ENCODE measurements at places on chromosomes 5 and 9. TPM values are rescaled to one million over a fixed set of nuclear protein-coding genes. Genes with fewer than 3 reads are reported as not detected.

TEX48 gene
- not detected for total RNA-seq

IL6ST gene
- total RNA-seq, result 612 TPM

DND1 gene
- 0.17 TPM for total RNA-seq

PTGER4 gene
- total RNA-seq, result 5.2 TPM

CREBRF gene
- 22.7 TPM for total RNA-seq

CDH9 gene
- total RNA-seq, result not detected

CDH6 gene
- total RNA-seq, result 62.3 TPM

SPINK13 gene
- total RNA-seq, result not detected

FAM153A gene
- total RNA-seq, result not detected

NNT gene
- total RNA-seq, result 84.8 TPM

CCDC127 gene
- total RNA-seq, result 7.6 TPM

ADAMTS16 gene
- total RNA-seq, result not detected

SLC4A9 gene
- not detected for total RNA-seq

EIF4EBP3 gene
- total RNA-seq, result 1.7 TPM

SCGB3A1 gene
- total RNA-seq, result not detected

F2RL1 gene
- 6.0 TPM for total RNA-seq

ITK gene
- under 0.01 TPM for total RNA-seq

PCDHA11 gene
- total RNA-seq, result 0.09 TPM

PCDHA12 gene
- under 0.01 TPM for total RNA-seq

PCDHB1 gene
- total RNA-seq, result not detected

FBXO38 gene
- total RNA-seq, result 54.4 TPM

PRR7 gene
- 1.6 TPM for total RNA-seq

OBP2B gene
- total RNA-seq, result not detected

ADGRD2 gene
- total RNA-seq, result not detected

CCNG1 gene
- total RNA-seq, result 325 TPM

CLPTM1L gene
- total RNA-seq, result 262 TPM

RC3H2 gene
- total RNA-seq, result 21.9 TPM

ANKRA2 gene
- 20.1 TPM for total RNA-seq

ADAMTSL1 gene
- 37.5 TPM for total RNA-seq

INSL6 gene
- total RNA-seq, result not detected

All from bronchial smooth muscle cell (primary cell).